CD4-positive, alpha-beta T cell treated with Interleukin-12 subunit alpha and Interleukin-12 subunit beta, for 1 hour (primary cell): ENCODE measurements at places on chromosomes 7 and 10.
A peak's percentile ranks its signal among the peaks of the same experiment; 100 is the strongest.

- no peak for DNase-seq
Observed at GRCh38 chr10:36526033-36526432, 599.4 kb upstream of the ANKRD30A start.

DNA sequence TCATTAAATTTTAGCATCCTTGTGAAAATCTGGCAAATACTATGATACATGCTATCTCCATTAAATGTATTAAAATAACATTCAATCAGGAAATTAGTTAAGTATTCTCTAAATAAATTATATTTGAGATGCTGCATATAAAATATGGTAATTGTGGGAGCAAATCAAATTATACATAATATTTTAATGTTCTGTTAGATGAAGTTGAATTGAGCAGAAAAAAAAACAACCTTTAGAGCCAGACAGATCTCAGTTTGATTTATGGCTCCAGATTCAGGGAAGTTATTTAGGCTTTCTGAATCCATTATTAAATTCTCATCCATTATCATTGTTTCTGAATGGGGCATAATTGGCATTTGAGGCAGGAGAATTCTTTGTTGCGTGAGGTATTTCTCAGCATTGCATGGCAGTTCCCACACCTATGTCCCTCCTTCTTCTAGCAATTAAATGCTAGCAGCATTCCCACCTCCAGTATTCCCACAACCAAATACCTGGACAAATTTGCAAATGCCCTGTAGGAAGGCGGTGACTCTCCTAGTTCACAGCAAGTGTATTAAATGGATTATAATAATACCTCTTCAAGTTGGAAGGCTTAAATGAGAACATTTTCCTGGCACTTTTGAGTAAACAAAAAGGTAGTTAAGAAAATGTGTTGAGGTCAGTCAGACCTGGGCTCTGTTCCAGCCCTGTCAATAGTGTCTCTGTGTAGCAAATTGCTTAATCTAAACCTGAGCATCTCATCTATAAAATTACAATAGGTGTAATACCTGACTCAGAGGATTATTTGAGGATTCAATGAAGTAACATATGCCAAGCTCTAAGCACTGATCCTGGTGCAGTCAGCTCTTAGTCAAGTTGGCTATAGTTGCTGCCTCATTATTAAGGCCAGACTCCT lies 108.9 kb downstream of the RNLS start:
- DNase-seq, result no peak

DNA sequence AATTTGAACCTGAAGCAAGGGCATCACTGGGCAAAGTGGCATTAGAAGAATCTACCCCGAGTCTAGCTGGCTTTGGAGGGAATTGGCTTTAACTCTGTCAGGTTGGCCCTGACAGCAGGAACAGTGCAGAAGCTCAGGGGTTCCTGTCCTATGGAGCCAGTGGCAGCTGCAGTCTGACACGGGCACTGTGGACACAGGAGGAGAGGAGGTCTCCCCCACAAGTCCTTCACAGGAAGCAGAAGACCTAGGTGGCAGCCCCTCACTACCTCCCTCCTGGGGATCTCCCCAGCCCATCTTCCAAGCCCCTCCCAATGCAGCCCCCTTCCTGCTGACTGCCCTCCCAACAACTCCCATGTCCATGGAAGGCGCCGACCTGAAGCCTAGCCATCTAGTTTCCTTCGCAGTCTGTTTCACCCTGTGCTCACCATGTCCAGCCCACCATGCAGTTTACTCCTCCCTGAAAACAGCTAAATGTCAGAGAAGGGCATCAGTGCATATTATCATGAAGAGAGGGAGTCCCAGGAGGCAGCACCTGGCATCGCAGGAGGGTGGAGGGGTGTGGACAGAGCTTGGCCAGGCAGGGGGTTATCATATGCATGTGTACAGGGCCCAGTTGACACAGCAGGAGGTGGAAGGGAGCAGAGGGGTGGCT lies 17.9 kb upstream of the GDF10 start:
- DNase-seq, result no peak

GRCh38 chr10:94036766-94037033 lies 43.0 kb downstream of the PLCE1 start:
- no peak for DNase-seq

- DNase-seq, result no peak
Observed at GRCh38 chr7:117828825-117829224, 44.4 kb downstream of the CTTNBP2 start.

DNA sequence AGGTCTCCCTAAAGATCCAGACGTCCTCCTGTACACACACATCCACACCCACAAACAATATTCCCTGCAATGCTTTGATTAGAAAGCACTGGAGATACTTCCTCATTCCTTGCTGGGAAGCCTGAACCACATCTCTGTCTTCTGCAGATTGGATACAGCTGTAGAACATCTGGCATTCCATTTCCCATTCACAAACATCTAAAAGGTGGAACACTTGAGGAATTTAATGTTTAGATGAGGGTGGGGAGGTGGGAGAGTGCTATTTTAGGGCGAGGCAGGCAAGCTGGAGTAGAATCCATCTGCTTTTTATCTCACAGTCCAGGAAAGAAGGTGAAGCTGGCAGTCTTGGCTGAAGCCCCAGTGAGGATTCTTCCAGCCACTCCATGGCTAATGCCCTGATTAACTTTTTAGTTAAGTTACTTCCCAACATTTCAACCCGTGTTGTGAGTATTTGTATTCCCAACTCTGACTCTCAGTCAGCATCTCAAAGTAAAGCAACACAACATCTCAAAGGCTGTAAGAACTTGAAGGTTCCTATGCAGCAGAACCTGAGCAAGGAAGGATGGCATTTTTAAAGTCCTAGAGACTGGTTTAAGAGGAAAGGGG lies 46.1 kb downstream of the CYTH3 start:
- no peak for DNase-seq

- no peak for DNase-seq
Observed at GRCh38 chr7:105673367-105674084, 92.2 kb upstream of the EFCAB10 start.

GRCh38 chr10:34743814-34744213 lies 71.3 kb downstream of the PARD3 start:
- no peak for DNase-seq

DNA sequence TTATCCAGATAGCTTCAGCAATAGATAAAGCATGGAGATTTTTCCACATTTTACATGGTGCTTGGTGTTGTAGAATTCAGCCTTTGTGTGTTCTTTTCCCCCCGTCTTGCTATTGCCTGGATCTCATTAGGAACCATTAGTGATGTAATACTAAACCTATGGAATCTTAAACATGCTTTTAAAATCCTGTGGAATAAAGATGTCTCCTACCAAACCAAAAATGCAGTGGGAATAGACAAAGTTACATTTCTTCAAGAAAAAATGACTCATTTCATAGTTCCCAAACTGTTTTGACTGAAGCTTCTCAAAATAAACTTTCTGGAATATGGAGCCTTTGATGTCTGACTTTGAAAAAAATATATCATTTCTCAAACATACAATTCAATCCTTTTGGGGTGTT lies 44.0 kb downstream of the CALD1 start:
- no peak for DNase-seq

- peak; percentile 81 for DNase-seq
Observed at GRCh38 chr10:17206210-17206709, 4.8 kb upstream of the TRDMT1 start.

DNA sequence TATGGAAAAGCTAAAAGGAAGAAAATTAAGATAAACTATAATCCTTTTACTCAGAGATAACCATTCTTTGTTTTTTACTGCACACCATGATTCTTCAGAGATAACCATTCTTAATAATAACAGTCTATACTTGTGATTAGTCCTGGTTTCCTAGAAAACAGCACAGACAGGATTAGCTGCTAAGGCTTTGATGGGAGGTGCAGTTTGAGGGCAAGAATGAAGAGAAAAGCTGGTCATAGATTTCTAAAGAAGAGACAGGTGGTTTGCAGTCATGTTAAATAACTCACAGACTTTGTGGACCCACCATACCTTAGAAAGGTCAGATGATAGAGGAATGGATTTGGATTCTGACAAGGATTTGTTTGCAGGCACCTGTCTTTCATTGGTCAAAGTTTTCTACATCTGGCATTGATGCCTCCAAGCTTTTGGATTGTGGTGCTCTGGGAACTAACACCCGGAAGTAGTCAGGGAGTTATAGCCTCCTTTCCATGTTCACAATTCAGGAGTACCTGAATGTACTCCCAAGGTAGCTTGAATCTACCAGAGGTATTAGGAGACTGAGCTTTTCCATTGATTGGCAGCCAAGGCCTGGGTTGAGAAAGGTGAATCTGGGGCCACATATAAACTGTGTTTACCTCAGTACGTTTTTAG lies 3.7 kb downstream of the SMC3 start:
- no peak for DNase-seq

- DNase-seq, result no peak
Observed at GRCh38 chr10:132145521-132146185, 41.1 kb upstream of the DPYSL4 start.

DNA sequence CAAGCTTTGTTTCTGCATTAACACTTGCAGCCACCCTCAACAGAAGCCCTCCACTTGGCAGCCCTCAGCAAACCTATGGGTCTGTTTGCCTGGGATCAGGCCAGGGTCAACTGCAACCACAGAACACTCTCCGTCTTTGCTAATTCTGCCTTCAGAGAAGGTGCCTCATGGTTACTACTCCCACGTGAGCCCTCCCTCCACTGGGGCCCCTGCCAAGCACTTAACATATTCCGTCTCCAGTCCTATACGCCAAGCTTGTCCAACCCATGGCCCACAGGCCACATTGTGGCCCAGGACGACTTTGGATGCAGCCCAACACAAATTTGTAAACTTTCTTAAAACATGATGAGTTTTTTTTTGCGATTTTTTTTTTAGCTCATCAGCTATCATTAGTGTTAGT lies 54.7 kb downstream of the HSPA12A start:
- no peak for DNase-seq

DNA sequence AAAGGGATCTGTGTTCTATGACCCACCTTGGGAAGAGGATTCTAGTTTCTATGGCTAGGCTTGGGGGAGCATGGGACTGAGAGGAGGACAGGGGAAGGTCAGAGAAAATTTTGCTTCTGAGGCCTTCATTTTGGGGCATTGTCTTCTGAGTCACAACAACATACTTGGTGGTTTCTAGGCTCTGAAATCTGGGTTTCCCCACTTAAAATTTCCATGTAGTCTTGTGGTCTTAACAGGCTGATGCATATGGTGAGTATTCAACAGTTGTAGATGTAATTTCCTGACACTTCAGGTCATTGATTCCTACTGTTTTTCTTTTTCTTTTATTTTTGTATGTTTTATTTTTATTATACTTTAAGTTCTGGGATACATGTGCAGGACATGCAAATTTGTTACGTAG lies 88.5 kb downstream of the ANKRD7 start:
- no peak for DNase-seq

DNA sequence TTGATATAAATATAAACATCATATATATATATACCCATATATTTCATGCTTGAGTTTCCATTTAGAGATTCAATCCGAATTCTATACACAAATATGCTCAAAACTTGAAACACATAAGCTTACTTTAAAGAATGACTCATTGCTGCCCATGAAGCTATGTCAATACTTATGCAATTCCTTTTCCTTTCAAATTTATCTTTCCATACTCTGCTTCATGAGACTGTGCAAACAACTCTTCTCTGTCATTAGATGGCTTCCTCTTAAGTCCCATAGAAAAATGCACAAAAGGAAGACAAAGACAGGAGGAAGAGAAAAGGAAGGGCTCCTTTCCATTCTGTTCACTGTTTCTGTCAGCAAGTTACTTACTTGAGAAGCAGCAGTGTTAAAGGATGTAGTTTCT lies 895.7 kb upstream of the SORCS1 start:
- no peak for DNase-seq

GRCh38 chr7:2575733-2576340 lies 17.1 kb downstream of the IQCE start:
- no peak for DNase-seq

GRCh38 chr7:87234949-87235348 lies 15.4 kb upstream of the TMEM243 start:
- no peak for DNase-seq

DNA sequence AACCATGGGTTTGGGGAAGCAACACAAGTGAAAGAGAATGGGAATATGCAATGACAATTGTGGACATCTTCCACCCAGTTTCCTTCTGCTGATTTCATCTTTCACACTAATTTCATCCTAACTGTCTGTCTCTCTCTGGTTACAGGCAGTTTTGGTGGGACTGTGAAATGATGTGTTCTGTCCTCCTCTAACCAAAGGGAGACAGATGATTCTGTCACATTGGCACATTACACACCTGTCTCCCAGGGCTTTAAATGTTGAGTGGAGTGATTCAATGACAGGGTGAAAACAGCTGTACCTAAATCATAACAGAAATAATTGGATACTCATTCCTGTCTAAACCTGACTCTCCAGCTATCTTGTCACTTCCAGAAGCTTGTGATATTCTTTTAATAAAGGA lies 60.0 kb downstream of the DGKB start:
- DNase-seq, result no peak

DNA sequence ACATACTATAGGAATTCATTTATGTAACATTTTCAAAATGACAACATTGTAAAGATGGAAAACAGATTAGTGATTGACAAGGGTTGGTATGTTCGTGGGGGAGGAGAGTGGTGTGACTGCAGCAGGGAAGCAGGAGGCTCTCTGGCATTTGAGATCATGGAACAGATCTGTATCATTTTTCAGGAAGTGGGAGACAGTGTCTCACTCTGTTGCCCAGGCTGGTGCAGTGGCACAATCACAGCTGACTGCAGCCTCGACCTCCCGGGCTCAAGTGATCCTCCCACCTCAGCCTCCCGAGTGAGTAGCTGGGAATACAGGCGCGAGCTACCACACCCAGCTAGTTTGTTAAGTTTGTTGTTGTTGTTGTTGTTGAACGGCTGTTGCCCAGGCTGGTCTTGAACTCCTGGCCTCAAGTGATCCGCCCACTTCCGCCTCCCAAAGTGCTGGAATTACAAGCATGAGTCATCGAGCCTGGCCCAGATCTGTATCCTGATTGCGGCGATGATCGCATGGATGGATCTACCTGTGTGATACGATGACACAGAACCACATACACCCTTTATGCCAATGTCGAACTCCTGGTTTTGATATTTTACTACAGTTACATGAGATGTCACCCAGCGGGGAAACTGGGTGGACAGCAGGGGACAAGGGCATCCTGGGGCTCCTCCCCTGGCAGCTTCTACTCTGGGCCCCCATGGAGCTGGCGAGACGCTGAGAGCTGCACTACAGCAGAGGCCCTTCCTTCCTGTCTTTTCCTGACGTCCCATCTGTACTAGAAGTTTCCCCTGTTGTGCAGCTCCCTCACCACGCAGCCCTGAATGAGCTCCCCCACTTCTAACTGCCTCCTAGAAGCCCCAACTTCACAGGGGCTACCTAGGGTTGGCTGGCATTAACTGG lies 12.3 kb upstream of the CYTH3 start:
- no peak for DNase-seq

GRCh38 chr7:135180122-135180521 lies 9.6 kb upstream of the CYREN start:
- DNase-seq, result no peak

GRCh38 chr10:99761365-99761764 lies 21.1 kb upstream of the ABCC2 start:
- no peak for DNase-seq

- peak; percentile 55 for DNase-seq
Observed at GRCh38 chr7:50317697-50318669, 13.5 kb downstream of the IKZF1 start.

DNA sequence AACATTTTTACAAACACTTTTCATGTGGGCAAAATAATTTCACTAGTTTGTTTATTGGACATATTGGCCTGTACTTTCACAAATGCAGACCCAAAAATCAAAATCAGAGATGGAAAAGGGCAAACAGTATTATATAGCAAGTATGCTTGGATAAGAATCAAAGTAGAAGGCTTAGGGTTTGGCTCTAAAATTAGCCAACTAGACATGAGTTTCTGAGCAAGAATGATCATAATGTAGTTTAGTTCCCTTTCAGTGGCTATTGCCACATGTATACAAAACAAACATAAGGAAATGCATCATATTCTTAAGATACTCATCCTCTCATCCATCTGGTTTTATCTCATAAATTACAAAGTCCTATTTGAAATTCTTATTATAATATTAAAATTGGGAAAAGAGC lies 132.5 kb downstream of the IMMP2L start:
- no peak for DNase-seq
